NCI-H526 treated with DMSO at 0.1 percent for 48 hours (cell line): ENCODE measurements at places on chromosomes 2 and 18.

- no peak for DNase-seq
Measured at GRCh38 chr2:222320436-222321395, 21.9 kb upstream of the PAX3 start.

GRCh38 chr2:222193328-222193983 lies 105.3 kb downstream of the PAX3 start:
- no peak for DNase-seq

GRCh38 chr2:162258686-162259085 lies 15.4 kb upstream of the FAP start:
- DNase-seq, result no peak

DNA sequence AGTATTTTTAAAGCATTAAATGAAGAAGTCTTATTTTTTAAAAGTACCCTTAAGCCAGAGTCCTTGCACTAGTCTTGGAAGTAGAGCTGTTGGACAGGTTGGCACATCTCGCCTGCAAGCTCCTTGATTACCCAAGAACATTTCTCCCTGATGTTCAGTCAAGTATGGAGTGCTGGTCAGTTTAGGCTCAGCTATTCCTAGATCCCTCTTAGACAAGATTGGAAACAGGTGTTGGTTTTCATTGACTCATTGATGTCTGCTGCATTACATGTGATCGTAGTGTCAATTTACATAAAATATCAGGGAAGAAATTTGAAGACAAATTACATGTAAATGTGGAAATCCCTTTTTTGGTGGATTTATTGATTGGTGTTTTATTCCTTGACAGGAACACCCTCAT lies 170.4 kb downstream of the ZNF407 start:
- no peak for DNase-seq

GRCh38 chr2:74646834-74647482 lies 1.2 kb downstream of the M1AP start:
- no peak for DNase-seq

- no peak for DNase-seq
Measured at GRCh38 chr18:78785706-78786105, 193.9 kb upstream of the SALL3 start.

DNA sequence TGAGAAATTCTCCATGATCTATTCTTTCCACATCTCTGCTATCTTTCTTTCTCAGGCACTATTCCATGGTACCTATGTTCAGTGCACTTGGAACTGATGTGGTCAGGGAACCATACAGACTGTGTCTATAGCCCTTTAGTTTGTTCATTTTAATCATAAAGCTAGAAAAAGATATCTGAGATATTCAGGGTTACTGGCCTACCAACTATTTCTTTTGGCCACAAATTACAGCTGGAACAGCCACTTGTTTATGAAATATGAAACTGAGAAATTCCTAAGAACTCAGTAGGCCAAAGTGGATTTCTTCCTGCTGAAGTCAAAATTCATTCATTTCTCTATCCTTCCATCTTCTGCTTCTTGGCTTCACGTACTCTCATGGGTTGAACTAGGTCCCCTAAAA lies 22.8 kb upstream of the LYPD1 start:
- no peak for DNase-seq

DNA sequence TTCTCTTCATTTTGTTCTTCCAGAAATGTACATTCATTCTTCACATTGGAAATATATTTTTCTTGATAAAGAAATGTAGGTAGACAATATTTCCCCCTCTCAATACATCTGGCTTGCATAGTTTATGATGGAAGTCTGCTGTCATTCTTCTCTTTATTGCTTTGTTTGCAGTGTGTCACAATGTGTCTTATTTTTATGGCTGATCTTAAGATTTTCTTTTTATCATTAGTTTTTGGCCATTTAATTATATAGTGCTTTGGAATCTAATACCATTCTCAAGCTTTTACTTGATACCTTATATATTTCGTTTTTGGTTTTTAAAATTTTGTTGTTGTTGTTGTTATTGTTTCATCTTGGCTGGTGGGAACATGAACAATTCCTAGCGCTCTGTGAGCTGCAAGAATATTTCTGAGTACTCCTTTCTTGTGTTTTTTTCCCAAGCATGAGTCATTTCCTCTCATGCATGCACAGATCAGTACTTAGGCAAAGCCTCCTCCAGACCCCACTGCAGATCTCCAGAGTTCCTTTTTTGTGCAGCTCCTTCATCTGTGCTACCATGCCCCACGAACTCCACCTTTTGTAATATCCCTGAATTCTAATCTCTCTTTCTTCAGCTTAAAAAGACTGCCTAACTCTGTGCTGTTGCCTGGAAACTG lies 13.7 kb upstream of the MMADHC start:
- DNase-seq, result no peak

DNA sequence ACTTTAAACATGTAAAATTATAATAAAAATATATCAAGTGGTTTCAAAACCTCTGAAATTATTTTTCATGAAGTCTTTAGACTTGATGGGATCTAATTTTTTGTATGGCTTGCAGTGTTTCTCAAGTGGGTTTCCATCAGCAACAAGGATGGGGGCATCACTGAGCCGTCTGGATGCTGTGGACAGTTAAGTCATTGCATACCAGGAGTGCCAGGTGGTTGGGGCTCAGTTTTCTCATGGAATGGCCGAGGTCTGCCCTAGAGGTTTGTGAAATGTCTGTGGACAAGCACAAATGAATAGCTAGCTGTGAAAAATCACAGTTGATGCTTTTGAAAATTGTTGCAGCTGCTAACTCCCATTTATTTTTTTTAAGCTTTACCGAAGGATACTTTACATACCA lies 1.7 kb downstream of the PRELID3A start:
- no peak for DNase-seq

DNA sequence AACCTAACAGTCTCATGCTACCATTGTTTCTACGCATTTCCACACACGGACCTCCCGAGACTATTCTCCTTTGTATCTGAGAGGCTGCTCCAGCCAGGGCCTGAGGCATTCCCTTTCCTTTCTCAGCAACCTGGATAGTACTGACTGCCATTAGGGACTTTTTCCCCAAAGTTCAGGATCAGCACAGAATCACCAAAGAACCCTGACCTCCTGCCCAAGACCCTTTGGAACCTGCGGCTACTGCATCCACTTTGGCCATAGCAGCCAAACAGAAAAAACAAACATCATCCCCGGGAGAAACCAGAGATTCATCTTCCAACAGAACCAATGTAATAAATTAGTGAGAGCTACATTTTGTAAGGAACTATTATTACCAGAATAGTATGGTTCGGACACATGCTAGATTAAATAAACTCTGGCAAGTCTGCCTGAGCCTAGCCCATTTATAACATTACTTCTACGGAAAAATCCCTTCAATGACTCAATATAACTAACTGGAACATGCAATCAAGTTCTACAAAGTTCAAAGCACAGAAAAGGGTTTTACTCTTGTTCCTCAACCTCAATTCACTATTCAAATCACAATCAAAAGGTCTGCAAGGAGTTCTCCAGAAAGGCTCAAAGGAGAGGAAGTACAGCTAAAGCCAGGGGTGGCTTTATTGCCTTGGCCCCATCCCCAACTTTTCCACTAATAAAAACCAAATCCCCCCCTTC lies 51.8 kb downstream of the LPIN2 start:
- no peak for DNase-seq

DNA sequence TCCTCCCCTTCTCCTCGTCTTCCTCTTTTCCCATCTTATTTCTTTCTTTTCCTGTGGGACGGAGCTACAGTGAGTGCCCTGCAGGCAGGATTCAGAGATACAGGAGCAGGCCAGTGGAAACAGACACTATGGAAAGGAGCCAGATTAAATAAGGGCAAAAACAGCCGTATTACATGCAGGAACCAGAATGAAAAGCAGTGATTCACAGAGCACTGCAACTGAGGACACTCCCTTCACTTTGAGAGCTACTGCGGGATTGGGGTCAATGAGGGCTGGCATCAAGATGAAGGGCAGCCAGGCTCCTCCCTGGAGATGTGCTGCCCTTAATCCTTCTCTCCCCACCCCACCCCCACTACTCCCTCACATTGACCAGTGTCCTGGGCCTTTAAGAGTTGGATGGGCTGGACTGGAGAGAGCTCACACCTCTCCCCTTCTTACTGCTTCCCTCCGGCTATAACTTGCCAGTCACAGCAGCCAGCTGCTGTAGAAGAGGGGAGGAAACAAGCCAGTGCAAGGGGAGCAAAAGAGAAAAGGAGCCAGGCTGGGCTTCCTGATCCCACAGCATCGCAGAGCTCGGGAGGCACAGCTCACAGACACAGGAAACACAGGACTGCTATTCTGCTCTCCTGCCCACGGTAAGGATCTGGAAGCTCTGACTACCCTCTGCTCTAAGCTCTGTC lies at the start of gene PLCD4:
Gene PLCD4, plus strand, starts transcription at position 464 of the 680 bp plus-strand sequence. CDS start 7,841 bp downstream, outside the sequence.
- no peak for DNase-seq

DNA sequence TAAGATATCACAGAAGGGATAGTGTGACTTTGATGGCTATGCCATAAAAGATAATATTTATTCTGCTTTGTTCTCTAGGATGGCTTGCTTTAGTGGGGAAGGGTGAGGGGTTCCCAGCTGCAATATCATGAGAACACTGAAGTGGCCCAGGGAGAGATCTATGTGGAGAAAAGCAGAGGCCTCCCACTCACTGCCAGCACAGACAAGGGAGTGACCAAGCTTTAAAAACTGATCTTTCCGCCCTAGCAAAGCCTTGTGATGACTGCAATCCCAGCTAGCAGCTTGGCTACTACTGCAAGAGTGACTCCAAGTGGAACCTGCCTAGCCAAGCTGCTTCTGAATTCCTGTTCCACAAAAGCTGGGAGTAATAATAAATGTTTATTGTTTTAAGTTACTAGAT lies 7.8 kb upstream of the DDX1 start:
- DNase-seq, result no peak

GRCh38 chr2:201928363-201928762 lies 105.3 kb upstream of the FZD7 start:
- DNase-seq, result no peak

GRCh38 chr18:61474341-61474740 lies 141.1 kb downstream of the CDH20 start:
- no peak for DNase-seq

DNA sequence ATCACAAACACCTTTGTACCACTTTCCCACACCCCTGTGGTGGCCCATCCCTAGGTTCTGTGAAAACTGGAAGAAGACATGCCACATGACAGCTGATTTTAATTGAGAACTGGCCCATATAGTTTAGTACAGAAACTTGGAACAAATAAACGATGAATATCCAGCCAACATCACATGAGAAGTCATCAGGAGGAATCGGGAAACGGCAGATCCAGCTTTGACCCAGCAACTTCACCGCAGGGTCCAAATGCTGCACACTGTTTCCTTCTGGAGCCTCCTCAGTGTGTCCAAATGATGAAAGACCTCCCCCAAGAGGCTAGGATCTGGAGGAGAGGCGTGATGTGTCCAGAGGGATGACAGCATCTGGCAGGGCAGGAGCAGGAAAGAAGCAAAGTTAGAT lies 75.5 kb downstream of the COPS8 start:
- DNase-seq, result no peak

DNA sequence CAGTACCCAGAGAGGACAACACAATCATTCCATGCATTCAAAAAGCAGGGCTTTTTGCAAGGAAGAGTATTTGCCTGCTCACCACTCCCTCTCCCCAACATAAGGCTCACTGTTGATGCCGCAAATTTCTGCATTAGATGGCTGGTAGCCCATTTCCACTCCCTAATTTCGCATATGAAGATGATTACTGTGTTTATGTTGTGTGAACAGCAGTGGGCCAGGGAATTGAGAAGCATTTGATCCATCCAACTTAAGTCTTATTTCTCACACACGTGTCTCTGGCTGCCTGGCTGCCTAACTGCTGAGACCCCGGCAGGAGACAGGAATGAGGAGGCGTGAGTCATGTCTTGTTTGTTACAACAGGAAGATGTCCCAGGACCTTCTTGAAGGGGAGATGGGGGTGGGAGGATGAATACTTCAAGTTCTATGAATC lies 294.1 kb downstream of the ALK start:
- DNase-seq, result no peak

DNA sequence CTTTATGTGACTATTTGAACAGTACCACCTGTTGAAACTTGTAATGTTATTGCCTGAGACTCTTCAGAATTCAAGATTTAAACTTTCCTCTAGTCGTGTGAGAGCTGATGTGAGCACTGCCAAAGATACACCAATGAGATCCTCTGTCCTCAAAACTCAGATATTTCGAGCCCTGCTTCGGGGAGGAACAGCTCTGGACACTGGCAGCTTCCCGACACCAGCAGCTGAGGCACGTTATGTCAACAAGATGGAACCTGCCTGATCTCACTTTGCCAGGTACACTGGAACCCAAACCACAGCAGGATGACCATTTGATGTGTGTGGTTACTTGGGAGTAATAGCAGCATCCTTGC lies 319.9 kb upstream of the RBMS1 start:
- no peak for DNase-seq

DNA sequence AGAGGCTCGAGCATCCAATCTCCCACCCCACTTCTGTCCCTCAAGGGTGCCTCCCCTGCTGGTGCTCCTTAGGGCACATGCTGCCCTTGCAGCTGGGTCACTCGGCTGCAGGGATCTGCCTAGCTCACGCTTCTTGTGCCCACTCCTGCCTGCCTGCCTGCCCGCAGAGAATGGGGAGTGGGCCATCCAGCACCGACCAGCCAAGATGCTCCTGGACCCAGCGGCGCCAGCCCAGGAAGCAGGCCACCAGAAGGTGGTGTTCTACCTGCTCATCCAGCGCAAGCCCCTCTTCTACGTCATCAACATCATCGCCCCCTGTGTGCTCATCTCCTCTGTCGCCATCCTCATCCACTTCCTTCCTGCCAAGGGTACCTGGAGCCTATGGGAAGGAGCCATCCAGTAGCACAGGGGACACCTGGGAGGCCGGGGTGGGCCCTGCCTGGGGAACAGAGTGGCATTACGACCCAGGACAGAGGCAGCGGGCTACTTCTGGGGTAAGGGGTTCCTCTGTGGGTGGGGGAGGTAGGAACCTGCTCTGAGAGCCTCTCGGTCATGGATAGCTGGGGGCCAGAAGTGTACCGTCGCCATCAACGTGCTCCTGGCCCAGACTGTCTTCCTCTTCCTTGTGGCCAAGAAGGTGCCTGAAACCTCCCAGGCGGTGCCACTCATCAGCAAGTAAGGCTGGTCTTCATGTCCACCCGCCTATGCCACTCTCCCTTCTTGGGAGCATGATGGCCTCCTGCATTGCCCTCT lies 3.4 kb downstream of the CHRNG start:
- DNase-seq, result no peak

DNA sequence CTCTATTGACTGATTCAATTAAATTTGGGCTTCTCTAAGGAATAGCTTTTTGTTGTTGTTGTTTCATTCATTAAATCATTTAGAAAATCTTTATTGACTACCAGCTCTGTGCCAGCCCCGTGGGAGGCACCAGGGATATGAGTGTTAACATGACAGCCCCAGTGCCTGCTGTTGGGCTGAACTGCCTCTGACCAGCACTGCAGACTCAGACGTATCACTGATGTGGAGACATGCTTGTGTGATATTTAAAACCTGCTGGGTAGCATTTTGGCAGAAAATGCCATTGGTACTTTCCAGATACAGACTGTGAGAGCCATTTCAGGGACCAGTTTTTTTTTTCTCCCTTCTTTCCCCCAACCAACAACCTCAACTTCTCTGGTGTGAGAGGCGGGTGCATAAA lies 38.6 kb upstream of the KCNF1 start:
- no peak for DNase-seq

GRCh38 chr2:70258532-70258875 lies 567 bp downstream of the PCYOX1 start:
- no peak for DNase-seq
